ENCODE measurements at places on chromosomes 4 and X.

DNA sequence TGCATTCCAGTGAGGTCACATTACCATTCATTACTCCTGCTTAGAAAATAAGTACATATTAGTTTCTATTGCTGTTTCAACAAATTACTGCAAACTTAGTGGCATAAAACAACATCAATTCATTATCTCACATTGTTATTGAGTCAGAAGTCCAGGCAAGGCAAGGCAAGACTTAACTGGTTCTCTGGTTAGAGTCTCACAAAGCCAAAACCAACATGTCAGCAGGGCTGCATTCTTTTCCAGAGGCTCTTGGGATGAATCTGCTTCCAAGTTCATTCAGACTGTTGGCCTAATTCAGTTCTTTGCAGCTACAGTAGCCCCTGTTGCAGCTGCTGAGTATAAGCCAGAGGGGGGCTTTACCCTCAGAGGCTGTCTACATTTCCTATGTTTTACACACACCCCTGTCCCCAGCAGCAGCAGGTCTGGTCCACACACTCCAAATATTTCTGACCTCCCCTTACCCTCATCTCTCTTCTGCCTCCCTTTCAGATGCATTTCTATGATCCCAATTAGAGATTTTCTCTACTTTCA lies 892.1 kb upstream of the EPHA5 start:
- DNase-seq = no peak

- no peak for DNase-seq
Observed at GRCh38 chr4:123200051-123200940, 196.3 kb upstream of the SPRY1 start.

- no peak for DNase-seq
Observed at GRCh38 chr4:55074386-55074785, 51.0 kb downstream of the KDR start.

DNA sequence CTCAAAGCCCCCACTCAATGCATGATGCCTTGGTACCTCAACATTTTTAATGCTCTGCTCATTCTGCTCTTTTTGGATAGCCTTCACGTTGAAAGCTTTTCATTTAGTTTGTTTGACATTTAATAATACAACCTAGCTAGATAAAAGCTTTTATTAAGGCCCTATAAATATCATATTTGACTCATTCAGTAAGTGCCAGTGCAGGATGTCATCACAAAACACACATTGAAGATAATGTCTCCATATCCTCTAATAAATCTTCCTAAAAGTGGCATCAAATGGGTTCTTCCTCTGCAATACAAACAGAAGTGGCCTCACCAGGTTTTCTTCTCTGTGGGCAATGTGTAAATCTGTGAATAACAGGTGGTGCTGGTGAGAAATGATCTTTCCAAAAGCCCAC lies 12.0 kb upstream of the PCYT1B start:
- DNase-seq = no peak

GRCh38 chr4:83180431-83180968 lies 66.0 kb upstream of the PLAC8 start:
- DNase-seq = no peak

- no peak for DNase-seq
Observed at GRCh38 chrX:378443-378842, 8.3 kb downstream of the PPP2R3B start.

DNA sequence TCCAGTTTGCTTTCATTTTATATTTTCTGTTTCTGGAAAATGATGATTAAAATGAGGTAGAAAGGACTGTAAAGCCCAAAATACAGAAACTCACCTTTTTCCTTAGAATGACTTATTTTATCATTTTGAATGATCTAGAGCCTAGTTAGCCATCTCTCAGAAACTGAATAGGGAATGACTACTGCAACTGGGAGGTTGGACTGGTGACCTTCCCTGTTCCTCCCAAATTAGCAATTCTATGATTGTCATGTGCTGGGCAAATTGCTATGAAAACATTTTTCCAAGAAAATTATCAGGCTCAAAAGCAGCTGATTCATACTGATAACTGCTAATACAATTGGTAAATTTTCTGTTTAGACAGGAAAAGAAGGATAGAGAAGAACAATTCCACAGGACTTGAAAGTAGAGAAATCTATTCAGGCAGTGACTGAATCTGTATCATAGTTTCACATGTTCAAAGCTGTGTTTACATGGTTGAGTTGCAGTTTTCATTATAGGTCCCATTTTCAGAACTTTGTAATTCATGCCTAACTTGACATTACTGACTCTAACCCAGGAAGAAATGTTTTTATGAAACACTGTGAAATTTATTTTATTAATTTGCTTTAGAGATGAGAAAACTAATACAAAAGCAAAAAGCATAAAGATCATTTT lies 43.4 kb upstream of the SEC24B start:
- DNase-seq = no peak

Measured in stimulated activated CD4-positive, alpha-beta T cell treated with anti-CD3 and anti-CD28 coated beads, TNF-alpha, amount 100 ng/mL, for 24 hours (primary cell).